ENCODE measurements at places on chromosomes 1 and 21.
A peak's percentile ranks its signal among the peaks of the same experiment; 100 is the strongest.

DNA sequence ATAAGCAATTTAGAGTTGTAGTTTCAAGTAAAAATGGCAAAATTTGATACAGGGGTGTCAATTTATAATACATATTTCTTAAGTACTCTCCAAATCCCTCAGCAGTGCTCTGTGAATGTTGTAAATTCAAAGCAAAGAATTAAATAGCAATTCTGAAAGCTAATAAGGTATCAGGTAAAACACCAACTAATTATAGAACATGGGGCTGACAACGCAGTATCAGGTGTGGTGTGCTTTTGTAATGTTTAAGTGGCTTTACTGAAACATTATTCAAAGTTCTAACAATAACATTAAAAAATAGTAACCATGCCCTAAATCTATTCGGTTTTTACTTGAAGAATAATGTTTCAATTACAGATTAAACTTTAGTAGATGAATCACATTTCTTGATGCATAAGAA lies 1271.2 kb upstream of the ADGRL2 start:
- DNase-seq = no peak

DNA sequence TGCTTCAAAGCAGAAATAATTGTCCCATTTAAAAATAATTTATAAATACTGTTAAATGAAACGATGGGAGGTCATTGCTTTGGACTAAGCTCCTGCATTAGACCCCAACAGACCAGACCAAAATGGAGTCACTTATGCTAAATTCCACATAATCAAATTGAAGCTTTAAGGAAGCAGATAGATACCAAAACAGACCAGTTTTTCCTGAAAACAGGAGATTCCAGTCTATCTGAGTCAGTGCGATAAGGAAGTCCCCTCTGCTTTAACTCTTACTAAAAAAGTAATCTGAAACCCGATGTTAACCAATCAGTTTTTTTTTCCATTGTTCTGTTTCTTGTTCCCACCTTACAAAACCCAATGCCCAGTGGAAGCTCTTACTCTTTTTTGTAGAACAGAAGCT lies 16.2 kb upstream of the DNASE2B start:
- DNase-seq = no peak

GRCh38 chr1:245177071-245177900 lies 22.5 kb downstream of the KIF26B start:
- no peak for DNase-seq

GRCh38 chr1:114384922-114385321 lies 126.1 kb downstream of the TRIM33 start:
- no peak for DNase-seq

- DNase-seq = peak; percentile 69
These were observed 89.8 kb downstream of the ADSS2 start for GRCh38 chr1:244361764-244362473.

GRCh38 chr1:173714759-173715537 lies at the start of gene KLHL20:
Gene KLHL20, plus strand, starts transcription at chr1:173714981. Its CDS starts 1,063 bp downstream, at chr1:173716044.
- DNase-seq = peak; percentile 91

GRCh38 chr1:27001570-27002360 lies 8.3 kb downstream of the TRNP1 start:
- DNase-seq = peak; percentile 41

DNA sequence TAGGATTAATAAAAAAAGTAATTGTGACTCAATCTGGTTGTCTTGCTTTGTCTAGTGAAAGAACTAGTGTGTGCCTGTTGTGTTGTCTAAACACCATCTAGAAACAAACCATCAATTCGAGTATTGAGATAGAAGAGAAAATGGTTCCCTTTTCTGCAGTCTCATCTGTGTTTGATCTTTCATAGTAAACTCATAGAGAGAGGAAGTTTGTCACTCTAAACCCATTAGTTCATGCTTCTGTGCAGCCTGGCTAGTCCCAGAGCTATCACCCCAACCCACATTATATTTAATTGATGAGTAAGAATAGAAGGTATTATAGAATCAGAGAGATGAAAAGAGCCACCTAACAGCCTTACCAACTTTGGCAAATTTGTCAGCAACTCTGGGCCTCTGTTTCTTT lies 99.5 kb downstream of the TGFB2 start:
- no peak for DNase-seq

GRCh38 chr1:24186993-24187790 lies at the start of gene IFNLR1:
Gene IFNLR1, minus strand, starts transcription at chr1:24187289. Its CDS starts 41 bp downstream, at chr1:24187248.
- peak; percentile 9 for DNase-seq

DNA sequence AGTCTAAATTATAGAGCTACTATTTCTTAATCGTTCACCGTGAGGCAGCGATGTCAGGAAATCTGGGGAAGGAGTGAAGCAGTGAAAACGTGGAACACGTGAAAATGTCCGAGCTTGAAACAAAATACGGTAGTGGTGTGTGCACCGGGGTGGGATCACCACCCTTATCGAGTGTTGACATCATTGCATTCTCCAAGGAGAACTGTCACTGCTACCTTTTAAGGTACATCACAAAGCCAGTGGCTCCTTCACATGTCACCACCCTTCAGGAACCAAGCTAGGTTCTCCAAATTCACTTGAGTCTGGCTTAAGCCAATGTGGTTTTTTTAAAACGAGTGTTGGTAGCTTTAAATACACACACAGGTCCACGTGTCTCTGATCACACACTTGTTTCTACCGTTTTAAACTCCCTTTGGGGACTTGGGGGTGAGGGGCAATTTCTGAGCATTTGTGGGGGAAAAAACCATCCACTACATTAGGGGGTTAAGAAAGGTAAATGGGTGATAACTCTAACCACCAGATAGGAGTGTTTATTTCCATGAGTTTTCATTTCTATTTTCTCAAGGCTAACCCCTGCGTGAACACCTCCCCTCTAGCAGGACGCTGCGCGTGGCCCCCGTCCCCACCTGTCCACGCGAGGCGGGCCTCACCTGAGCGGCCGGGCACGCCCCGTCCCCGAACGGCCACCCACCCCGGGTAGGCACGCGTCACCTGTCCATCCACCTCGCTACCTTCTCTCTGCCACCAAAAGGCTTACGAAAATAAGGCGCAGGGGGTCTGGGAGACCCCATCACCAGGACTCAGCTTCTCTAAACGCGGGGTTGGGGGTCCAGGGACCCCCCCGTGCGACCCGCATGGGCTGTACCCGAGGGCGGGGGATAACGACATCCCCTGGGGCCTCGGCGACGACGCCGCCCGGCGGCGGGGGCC lies 978 bp downstream of the PRDM15 start:
- peak; percentile 46 for DNase-seq

- no peak for DNase-seq
These were observed 4.6 kb upstream of the PIAS3 start for GRCh38 chr1:145863282-145864018.

DNA sequence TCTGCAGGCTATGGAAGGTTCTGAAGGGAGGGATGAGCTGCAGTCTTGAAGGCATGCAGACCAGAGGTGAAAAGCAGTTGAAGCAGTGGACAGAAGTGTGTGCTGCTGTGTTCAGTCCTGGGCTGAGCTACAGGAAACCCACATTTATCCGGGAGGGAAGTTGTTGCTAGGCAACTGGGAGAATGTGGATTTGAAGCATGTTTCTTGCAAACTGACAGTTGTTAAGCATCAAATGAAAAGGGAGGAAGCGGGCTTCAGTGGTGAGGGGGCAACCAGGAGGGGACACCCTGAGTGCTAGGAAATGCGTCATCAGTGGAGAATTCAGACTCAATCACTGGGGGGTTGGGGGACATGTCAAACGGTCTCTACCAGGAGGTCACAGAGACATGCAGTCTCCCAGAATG lies 28.7 kb downstream of the ABCA4 start:
- DNase-seq = peak; percentile 87

DNA sequence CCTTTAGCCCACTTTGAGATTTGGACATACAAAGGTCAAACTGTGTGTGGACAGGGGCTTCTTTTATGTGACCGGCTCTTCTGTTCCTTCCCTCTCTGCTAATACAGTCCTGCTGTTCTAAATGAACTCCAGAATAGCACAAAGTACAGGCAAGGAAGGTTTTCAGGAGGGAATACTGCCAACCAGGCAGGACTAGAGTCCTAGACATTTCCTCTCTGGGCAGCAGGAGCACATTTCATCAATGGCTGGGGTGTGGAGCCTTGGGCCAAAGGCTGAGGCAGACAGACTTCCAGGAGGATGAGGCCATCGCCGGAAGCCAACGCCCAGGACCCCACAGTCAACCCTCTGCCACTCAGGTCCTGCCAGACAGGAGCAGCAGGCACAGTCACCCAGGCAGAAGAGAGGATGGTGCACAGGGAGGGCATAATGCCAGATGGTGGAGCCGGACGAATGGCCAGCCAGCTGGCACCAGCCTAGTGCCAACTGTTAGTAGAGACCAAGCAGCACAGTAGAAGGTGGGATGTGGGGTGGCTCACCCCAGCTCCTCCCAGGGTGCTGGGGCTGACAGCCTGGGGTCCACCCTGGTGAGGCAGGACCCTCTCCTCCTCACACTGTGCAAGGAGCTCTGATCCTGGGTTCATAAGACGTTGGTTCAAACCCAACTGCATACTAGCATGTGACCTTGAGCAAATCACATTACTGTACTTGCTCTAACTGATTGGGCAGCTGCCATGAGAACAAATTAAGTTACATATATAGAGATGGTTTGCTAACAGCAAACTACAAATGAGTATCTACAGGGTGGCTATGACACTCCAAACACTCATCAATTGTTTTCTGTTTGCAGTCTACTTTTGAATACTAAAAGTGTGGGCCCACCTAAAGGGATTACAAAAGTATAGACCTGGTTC lies 410.7 kb downstream of the SIPA1L2 start:
- no peak for DNase-seq

DNA sequence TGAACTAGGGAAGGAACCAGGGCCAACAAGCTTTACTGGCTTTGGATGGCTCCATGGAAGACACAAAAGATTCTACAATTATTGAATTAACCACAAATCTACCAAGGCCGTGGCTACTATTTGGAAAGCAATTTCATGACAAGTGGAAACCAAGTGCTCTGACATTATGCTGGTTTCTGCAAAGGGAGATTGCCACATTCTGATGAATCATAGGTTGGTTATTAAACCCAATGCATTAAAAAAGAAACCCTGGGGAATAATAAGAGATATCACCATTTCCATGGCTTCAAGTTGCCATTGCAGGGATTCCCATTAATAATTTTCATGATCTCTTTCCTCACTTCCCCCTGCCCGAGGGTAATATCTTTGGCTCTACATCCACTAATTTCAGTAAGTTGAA lies 359.2 kb upstream of the NCAM2 start:
- DNase-seq = peak; percentile 79

- DNase-seq = peak; percentile 27
These were observed 29.9 kb upstream of the RPTN start for GRCh38 chr1:152188673-152189591.

GRCh38 chr1:94953107-94953506 lies 26.2 kb upstream of the CNN3 start:
- DNase-seq = no peak

DNA sequence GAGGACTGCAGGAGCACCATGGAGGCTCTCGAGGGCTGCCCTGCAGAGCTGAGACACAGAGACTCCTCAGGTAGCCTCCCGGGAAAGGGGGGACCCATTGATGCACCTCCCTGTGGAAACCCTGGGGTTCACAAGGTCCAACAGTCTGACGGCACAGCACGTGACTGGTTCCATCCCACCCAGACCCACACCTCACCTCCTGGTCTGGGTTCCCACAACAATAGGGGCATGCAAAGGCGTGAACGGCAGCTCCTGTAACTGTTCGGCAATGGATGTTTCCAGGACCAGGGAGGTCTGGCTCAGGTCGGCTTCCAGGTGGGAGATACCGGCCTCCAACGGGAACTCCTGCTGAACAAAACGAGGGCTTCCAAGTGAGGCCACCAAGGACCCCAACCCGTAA lies 86.8 kb downstream of the NPHP4 start:
- no peak for DNase-seq

- DNase-seq = peak; percentile 55
These were observed 711.2 kb downstream of the MRPL39 start for GRCh38 chr21:24895885-24896734.

DNA sequence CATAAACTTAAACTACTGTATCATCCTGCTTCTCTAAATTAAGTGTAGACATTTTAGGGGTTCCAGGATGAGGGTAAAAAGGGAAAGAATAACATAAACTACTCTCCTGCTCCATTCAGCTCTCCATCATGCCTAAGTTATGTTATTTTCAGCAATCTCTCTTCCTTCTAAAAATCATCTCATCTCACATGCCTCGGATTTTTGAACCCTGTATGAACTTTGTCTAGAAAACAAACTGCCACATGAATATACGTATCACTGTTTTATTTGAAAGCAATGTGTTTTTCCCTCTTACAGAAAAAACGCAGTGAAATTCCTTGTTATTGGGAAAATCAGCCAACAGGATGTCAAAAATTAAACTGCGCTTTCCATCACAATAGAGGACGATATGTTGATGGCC lies 32.6 kb downstream of the ZBED6 start:
- no peak for DNase-seq

DNA sequence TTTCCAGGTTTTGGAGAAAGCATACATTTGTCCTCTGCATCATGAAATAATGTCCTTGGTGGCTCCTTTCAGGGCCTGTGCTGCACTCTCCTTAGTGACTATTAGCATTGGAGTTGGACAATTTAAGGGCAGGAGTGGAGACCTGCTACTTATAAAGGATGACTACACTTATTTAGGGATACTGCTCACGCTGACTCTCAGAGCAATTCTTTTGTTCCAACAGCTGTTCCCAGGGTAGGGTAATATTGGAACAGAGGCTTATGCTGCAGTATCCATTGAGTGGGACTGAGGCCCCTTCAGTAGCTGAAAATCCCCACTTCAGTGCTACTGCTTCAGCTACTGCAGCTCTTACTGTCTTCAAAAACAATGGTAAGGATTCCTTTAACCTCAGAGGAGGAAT lies 84.6 kb downstream of the GPR88 start:
- DNase-seq = no peak

GRCh38 chr1:160328184-160328583 lies 14.9 kb downstream of the COPA start:
- DNase-seq = no peak

DNA sequence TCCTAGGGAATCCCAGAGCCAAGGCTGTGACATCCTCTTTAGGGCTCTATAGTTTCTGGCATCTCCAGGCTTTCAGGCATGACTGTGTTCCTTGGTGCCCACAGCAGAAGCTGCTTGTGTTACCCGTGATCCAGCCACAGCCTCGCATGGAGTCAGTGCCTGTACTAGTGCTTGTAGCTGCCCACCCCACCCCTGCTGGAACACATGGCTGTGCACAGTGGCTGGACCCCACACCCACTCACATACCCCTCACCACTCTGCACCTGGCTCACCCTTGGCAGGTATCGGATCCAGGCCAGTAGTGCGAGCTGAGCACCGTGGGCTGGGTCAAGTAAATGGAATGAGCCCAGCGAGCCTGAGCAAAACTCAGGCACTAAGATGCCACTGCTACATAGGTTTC lies 934.7 kb upstream of the PRMT6 start:
- DNase-seq = no peak

DNA sequence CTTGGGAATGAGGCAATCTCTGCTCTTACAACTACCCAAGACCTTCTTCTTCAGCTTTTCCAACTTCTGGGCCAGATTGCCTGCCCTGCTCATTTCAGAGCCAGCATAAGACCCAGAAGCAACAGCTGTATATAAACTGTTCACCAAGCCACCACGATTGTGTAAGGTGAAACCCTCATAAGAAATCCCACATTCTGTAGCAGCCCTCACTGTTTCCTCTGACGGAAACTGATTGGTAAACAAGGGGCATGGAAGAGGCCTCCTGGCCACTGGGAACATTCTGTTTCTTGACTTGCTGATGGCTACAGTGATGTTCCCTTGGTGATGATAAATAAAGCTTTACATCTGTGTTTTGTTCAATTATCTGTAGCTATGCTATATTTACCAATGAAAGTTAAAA lies 39.7 kb upstream of the EXO1 start:
- DNase-seq = no peak
